ENCODE measurements at places on chromosomes 6 and 20. TPM values are rescaled to one million over a fixed set of nuclear protein-coding genes. Genes with fewer than 3 reads are reported as not detected.

Gene POLR3F
- 9.4 TPM for total RNA-seq

Gene RALGAPB
- 37.1 TPM for total RNA-seq

Gene GPR63
- 0.48 TPM for total RNA-seq

Gene FAM209B
- 0.55 TPM for total RNA-seq

Gene CTCFL
- not detected for total RNA-seq

Gene PRR18
- not detected for total RNA-seq

GRCh38 chr6:169503422-169504152 is 198.2 kb downstream of the WDR27 start:
- H3K36me3 ChIP-seq = peaks cover 6% of the 10 kb centered on the region
- no peak overlapping the region for H3K4me3 ChIP-seq
- no peak overlapping the region for H3K27ac ChIP-seq
- no peaks in the 10 kb centered on the region for H3K27me3 ChIP-seq

GRCh38 chr6:90296341-90297114 is at the start of gene BACH2:
Gene BACH2, minus strand, starts transcription at chr6:90296843. Its CDS starts 287,999 bp downstream, at chr6:90008844.
- H3K27me3 ChIP-seq = peaks cover 57% of the 10 kb centered on the region
- no peak within 1 kb of the TSS for H3K27ac ChIP-seq
- peak; percentile 87 for DNase-seq
- peak within 1 kb of the TSS; percentile 76 for H3K4me3 ChIP-seq

DNA sequence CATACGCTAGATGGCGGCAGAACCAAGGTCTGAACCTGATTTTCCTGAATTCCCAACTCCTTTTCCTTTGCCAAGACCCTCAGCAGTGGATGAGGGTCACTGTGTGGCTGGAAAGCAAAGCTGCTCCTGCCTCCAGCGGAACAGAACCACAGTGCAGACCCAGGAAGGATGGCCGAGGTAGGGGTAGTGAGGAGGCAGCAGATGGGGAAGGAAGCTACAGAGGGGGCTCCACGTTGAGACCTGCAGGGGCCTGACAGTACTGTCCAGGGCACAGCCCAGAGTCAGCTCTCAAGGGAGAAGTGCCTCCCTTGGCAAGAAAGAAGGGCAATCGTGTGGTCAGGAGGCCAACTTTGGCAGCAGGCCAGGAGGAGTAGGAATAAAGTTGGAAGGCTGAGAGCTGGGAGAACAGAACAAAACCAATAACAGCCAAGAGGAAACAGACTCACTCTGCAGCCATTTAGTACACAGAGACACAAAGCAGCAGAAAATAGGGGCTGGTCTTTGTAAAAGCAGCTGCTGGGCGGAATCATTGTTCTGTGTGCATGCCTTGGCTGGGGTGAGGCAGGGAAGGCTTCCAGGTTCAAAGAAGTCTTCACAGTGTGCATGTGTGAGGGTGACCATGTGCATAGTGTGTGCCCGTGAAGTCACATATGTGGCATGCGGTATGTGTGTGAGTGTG is 3.1 kb downstream of the GABRR2 start:
- peaks cover 36% of the 10 kb centered on the region for H3K4me1 ChIP-seq
- H3K36me3 ChIP-seq = peaks cover 4% of the 10 kb centered on the region
- peak overlapping the region; percentile 67 for H3K27ac ChIP-seq
- no peak for DNase-seq

GRCh38 chr6:84967389-84967788 is 203.0 kb upstream of the TBX18 start:
- no peaks in the 10 kb centered on the region for H3K27me3 ChIP-seq
- H3K4me1 ChIP-seq = no peaks in the 10 kb centered on the region
- no peak for DNase-seq
- no peak overlapping the region for H3K4me3 ChIP-seq
- H3K27ac ChIP-seq = no peak overlapping the region

- H3K36me3 ChIP-seq = no peaks in the 10 kb centered on the region
- no peaks in the 10 kb centered on the region for H3K27me3 ChIP-seq
- H3K4me1 ChIP-seq = peaks cover 26% of the 10 kb centered on the region
- no peak for DNase-seq
- peak overlapping the region; percentile 77 for H3K27ac ChIP-seq
- H3K4me3 ChIP-seq = no peak overlapping the region
Measured at GRCh38 chr6:19303383-19303782, 533.8 kb upstream of the ID4 start.

GRCh38 chr20:63749597-63750508 is 10.3 kb downstream of the SLC2A4RG start:
- H3K4me1 ChIP-seq = no peaks in the 10 kb centered on the region
- no peak overlapping the region for H3K4me3 ChIP-seq
- H3K27me3 ChIP-seq = no peaks in the 10 kb centered on the region
- peaks cover 4% of the 10 kb centered on the region for H3K36me3 ChIP-seq
- no peak for DNase-seq
- no peak overlapping the region for H3K27ac ChIP-seq

DNA sequence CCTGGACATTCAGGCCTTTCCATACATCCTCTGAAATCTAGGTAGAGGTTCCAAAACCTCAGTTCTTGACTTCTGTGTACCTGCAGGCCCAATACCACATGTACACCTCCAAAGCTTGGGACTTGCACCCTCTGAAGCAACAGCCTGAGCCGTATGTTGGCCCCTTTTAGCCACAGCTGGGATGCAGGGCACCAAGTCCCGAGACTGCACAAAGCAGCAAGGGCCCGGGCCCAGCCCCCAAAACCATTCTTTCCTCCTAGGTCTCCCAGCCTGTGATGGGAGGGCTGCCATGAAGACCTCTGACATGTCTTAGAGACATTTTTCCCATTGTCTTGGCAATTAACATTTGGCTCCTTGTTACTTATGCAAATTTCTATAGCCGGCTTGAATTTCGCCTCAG is 107.4 kb upstream of the FRMD1 start:
- H3K27me3 ChIP-seq = peaks cover 7% of the 10 kb centered on the region
- no peak overlapping the region for H3K4me3 ChIP-seq
- no peaks in the 10 kb centered on the region for H3K36me3 ChIP-seq
- H3K27ac ChIP-seq = no peak overlapping the region
- DNase-seq = peak; percentile 46

GRCh38 chr6:6717953-6718352 is 129.4 kb downstream of the LY86 start:
- H3K4me1 ChIP-seq = peaks cover 8% of the 10 kb centered on the region
- no peak overlapping the region for H3K4me3 ChIP-seq
- H3K27me3 ChIP-seq = no peaks in the 10 kb centered on the region
- no peak overlapping the region for H3K27ac ChIP-seq

DNA sequence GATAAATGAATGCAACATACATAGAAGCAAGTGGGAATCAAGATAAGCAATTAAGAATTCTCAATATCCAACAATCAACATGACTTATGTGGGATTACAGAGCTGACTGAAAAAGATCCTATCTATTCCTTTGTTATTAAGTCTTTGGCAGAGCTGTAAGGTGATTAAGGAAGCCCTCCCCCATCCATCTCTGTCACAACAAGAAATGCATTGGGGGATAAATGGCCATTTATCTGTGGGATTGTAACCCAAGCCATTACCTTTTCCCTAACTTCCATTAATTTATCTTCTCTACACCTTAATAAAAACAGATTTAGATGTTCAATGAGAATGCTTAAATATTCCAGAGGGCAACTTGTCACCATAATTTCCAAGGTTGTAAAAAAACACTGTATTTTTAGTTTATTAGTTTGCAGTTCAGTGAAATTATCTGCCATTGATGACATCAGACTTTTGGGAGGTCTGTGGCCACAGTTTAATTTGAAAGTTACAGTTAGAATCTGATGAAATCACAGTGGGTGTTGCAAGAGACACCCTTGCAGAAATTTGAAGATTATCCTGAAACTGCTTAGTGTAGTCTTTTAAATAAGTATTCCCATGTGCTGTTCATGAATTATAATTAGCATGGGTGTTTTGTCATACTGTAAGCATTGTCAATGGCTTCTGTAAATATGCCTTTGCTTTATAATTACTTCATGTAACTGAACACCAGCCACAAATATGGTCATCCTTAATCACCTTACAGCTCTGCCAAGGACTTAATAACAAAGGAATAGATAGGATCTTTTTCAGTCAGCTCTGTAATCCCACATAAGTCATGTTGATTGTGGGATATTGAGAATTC is 49.4 kb upstream of the FYN start:
- DNase-seq = no peak
- no peak overlapping the region for H3K4me3 ChIP-seq
- H3K27me3 ChIP-seq = no peaks in the 10 kb centered on the region
- no peak overlapping the region for H3K27ac ChIP-seq

GRCh38 chr20:1415667-1416468 is 23.0 kb upstream of the FKBP1A start:
- no peak overlapping the region for H3K27ac ChIP-seq
- peaks cover 27% of the 10 kb centered on the region for H3K4me1 ChIP-seq
- H3K4me3 ChIP-seq = no peak overlapping the region
- H3K27me3 ChIP-seq = peaks cover 3% of the 10 kb centered on the region
- DNase-seq = no peak
- no peaks in the 10 kb centered on the region for H3K36me3 ChIP-seq

DNA sequence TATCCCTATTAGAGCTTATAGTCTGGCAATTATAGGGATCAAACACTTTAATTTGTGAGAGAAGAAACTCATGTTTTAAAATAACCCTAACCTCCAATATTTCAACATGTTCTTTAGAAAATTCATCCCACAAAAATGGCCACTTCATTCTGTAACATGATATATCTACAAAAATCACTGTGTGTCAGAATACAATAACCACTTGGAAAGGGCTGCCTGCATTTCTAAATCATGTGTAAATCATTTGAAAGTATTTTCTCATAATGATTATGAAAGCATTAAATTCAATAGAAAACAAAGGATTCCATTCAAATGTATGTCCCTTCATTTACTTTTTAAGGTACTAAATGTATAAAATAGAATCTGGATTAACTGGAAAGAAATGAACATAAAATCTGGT is 101.4 kb upstream of the NHSL1 start:
- DNase-seq = no peak
- peaks cover 10% of the 10 kb centered on the region for H3K4me1 ChIP-seq
- H3K4me3 ChIP-seq = no peak overlapping the region
- H3K36me3 ChIP-seq = no peaks in the 10 kb centered on the region
- peak overlapping the region; percentile 52 for H3K27ac ChIP-seq

DNA sequence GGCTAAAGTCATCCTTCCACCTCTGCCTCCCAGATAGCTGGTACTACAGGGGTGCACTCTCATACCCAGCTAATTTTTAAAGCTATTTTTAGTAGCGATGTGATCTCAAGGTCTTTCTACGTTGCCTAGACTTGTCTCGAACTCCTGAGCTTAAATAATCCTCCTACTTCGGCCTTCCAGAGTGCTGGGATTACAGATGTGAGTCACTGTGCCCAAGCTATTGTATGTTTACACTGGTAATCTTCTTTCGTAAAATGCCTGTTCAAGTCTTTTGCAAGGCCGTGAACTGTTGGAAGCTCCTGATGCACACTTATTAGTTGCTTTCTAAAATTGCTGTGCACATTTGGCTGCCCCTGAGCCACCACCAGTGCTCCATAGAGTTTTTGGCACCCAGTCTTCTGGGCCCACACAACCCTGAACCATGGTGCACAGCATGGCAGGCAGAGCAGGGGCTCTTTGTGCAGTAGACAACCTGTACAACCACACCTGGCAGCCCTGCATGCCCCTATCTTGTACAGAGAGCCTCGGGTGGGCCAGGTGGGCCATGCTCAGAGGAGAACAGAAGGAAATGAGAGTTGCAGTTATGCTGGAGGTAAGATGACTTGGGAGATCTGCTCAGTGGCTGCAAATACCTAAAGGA is 33.3 kb downstream of the PDRG1 start:
- no peaks in the 10 kb centered on the region for H3K4me1 ChIP-seq
- no peak for DNase-seq
- peaks cover 47% of the 10 kb centered on the region for H3K27me3 ChIP-seq
- H3K36me3 ChIP-seq = no peaks in the 10 kb centered on the region
- H3K27ac ChIP-seq = no peak overlapping the region

GRCh38 chr20:47929368-47930115 is 144.3 kb upstream of the SULF2 start:
- H3K36me3 ChIP-seq = no peaks in the 10 kb centered on the region
- H3K27ac ChIP-seq = no peak overlapping the region
- no peak overlapping the region for H3K4me3 ChIP-seq

DNA sequence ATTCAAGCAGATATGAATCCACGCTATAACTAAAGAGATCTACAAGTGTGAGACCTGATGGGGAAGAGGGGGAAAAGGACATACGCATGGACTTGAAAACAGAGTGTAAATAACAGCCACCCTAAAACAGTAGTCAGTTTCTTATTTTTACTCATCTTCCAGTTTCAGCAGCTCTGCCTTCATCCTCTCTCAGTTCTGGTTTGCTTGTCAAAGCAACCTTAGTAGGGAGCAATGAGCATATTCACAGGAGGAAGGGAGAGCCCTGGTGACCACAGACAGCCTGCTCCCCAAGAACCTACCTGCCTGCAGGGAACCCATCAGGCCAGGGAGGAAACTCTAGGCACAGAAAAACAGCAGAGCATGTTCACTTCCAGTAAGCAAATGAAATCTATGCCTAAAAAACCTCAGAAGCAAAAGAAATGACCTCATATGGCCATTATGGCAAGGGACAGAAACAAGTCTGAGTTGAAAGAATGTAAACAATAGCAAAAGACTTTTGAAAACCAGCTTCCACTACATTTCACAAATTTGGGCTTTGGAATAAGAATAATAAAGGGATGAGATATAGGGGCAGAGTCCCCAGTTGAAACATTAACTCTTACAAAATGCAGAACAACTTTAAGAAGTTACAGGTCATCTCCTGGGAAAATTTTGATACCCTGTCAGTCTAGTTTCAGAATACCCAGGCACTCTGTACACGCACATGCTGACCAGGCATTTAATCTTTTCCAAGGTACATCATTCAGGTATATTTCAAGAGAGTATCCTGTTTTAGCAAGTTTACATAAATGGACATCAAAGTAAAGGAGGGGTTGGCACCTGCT is 120.8 kb upstream of the BCLAF1 start:
- H3K27ac ChIP-seq = no peak overlapping the region
- H3K4me3 ChIP-seq = no peak overlapping the region
- H3K4me1 ChIP-seq = no peaks in the 10 kb centered on the region
- H3K27me3 ChIP-seq = peaks cover 17% of the 10 kb centered on the region
- no peaks in the 10 kb centered on the region for H3K36me3 ChIP-seq
